ENCODE measurements at places on chromosomes 3 and 15.

DNA sequence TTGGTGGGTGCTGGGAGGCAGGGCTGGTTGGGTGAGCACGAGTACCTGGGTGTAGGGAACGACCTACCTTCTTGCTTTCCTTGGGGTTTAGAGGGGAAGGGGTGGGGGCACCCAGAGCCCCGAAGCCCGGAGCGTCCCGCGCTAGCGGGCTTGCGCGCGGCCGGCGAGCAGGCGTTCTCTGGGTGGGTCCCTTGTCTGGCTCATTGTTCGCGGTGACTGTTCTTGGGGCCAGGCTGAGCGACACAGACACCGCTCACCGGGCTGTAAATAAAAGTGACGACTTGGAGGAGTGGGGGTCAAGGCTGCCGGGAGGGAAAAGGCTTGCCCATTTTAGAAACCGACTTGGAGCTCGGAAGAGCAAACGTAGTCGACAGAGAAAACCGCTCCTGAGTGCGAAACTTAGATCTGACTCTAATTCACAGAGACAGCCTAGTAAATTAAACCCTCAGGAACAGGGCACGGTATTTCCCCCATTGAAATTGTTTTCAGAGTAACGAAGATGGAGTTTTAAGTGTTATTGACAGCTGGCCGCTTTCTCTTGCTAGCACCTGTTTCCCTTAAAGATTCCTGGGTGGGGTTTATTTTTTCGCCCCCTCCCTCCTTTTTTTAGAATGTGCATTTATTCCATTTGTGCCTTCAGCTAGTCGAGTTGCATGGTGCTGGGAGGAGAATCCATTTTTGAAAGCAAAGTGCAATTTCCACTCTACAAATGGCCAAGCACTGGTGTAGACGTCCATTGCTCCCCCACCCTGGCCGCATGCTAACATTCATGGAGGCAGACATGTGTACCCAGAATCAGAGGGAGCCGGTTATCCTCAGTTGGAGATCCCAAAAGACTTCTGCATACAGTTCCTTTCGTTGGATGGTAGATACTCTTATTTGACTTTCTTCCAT is 532.1 kb upstream of the SEMA6D start:
- peak; percentile 28 for DNase-seq

- no peak for DNase-seq
These were observed 8.7 kb downstream of the SLC27A2 start for GRCh38 chr15:50190723-50191122.

DNA sequence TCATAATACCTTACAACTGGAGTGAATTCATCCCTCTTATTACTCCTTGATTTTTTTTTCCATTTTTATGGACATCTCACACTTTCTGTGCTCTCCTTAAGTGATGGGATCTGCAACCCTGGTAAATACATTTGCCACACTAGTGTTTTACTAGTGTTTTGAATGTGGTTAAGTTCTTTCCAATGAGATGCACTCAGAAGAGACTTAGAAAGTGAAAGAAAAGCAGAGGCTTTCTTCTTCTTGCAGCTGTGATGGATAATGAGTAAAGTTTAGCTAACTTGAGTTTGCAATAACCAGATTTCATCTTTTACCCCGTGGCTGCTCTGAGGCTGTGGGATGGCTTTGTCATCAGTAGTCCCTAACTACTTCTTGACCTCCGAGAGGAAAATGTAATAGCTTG is 1248.4 kb downstream of the NSUN3 start:
- DNase-seq: no peak

- no peak for DNase-seq
These were observed 37.0 kb downstream of the ROPN1B start for GRCh38 chr3:126005951-126006350.

DNA sequence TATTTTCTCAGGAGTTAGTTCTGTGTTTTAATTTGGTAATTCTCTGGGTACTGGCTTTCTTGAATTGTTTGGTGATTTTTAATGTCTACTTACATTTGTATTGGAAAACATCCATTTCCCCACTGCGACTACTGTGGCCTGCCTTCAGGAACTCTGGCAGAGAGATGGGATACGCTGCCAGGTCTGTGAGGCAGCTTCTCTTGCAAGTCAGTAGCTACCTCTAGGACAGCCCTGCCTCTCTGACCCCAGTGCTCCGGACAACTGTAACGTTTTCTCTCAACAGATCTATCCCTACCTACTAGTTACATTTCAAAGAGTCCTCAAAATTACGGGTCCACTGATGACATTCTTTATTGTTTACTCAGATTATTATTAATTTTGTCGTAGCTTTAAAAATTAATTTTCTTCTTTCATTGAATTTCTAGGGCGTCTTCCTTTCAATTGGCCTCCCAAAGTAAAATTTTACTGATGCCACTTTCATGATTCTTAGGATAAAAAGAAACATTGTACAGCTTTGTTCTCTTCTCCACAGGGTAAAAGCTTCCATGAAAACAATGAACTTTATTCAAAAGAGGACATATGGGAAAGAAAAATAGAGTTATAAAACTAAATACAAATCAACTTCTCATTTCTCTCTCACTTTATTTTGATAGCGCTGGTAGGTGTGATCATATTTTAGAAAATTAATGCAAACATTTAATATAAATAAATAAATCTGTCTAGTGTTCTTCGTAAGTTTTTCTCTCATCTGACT is 123.2 kb upstream of the GOLGA8J start:
- DNase-seq: no peak

- DNase-seq: no peak
These were observed 993 bp upstream of the SIAH2 start for GRCh38 chr3:150763841-150764483.

DNA sequence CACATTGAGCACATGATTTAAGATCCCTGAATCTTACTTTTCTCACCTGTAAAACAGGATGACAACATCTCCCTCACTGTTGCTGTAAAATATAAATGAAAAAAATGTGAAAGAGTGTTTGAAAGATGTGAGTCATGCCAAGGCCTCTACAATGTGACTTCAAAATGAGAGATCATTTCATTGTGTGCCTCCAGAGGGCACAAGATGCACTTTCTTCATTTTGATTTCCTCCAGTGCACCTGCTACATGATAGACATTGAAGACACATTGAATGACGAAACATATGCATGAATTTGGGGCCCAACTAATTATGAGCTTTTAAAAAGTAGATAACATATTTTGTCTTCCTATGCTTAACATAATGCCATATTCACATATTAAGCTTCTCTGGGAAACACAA is 170.3 kb downstream of the MOBP start:
- DNase-seq: no peak

DNA sequence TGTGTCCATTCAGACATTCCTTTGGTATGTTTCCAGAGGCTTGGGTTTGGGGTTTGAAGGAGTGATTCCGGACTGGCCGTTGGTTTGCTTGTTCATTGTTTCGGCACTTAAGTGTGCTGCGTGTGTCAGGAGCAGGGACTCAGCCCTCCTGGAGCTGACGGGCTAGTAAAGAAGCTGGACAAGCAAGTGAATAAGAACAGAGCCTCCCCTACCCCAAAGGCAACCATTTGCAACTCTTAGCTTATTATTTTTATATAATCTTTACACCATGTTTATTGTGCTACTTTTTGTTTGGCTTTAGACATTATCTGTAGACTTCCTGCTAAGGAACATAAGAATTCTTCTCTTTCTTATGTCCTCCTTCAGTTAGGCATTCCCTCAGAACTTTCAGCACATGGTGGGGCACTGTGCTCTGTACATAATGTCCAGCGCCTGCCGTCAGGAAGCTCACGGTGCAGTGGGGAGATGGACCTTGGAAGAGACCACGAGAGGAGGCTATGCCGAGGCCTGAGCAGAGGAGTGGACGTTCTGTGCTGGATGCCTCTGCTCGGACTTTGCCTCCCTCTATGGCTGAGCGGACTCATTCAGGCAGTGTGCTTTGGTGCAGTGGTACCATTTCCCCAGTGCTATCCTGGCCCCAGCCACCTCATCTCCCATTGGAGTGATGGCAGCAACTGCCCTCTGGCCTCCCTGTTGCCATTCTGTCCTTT is 65.4 kb downstream of the EEFSEC start:
- no peak for DNase-seq

- no peak for DNase-seq
These were observed 135.6 kb downstream of the SOX2 start for GRCh38 chr3:181847276-181847675.

GRCh38 chr3:104291437-104291851 is 1075.3 kb upstream of the ALCAM start:
- no peak for DNase-seq

GRCh38 chr3:36852071-36852470 is 87.7 kb upstream of the DCLK3 start:
- no peak for DNase-seq

DNA sequence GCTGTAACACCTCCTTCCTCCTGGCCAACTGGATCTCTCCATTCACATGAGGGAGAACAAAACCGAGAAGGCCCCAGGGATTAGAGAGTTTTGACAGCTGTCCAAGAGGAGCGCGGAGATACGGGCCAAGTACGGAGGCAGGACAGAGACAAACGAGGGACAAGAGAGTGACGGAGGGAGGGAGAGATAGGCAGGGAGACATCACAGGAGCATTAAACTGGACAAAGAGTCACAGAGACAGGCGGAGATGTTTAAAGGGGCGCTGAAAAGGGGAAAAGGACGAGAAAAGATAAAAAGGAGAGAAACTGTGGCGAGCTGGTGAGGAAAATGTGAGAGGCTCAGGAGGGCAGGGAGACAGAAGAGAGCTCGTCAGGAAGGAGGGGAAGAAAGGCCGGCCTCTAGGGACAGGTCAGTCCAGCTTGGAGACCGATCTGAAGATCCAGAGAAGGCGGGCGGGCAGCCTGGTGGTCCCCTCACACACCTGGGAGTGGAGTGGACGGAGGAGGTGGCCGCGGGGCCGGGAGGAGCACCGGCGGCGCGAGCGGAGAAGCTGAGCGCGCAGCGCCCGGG is 40.5 kb upstream of the ROPN1 start:
- DNase-seq: peak; percentile 71

GRCh38 chr15:67322481-67322880 is 67.9 kb downstream of the IQCH start:
- no peak for DNase-seq

DNA sequence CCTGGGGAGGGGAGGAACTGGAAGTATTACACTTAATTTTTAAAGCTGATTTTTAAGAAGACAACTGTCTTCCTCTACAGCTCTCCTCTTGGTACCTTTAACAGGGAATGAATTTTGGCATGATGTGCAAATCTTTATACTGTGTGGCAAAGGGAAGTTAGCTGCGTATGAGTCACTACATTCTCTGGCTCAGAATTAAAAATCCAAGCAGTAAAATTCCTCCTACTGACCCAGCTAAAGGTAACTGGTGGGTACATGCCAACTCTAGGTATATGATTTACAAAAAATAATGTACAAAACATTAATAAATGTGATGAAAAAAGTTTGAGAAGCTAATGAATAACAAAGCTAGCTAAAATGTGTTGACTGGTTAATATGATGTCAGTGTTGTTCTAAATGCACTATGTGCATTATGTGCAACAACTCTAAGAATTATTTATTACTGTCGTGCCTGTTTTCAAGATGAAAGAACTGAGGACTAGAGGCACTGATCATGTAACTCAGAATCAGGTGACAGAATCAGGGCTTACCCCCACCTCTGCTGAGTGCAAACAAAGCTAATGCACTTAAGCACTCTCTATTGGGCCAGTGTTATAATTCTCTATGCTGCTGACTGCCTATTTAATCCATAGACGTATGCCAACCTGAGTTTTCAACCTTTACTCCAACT is 194.7 kb upstream of the CADPS start:
- no peak for DNase-seq

- DNase-seq: no peak
These were observed at the start of gene NTRK3 for GRCh38 chr15:88256279-88257230. TSS of gene NTRK3 (minus strand) at chr15:88256739. CDS start at chr15:88256153, 586 bp downstream.

- no peak for DNase-seq
These were observed 47.2 kb upstream of the IQSEC1 start for GRCh38 chr3:13120289-13120927.

- DNase-seq: no peak
These were observed 72.6 kb downstream of the REC114 start for GRCh38 chr15:73515527-73515926.

- no peak for DNase-seq
These were observed 5.2 kb downstream of the FOXB1 start for GRCh38 chr15:60009124-60009960.

DNA sequence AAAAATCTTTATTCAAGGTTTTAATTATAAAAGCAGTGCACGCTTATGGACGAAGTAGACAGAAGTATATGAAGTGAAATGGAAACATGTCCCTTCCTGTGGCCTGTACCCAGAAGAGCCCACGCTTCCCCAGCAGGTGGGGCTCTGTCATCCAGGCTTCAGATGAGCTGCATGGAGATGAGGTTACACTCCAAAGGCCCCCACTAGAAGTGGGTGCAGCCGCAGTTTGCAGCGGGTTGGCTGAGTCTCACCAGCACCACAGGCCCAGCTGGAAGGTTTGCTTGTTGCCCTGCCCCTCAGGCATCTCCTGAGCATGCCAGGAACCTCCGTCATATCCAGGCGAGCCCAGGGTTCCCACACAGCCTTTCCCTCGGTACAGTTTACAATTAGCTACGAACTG is 33.1 kb downstream of the PRR20G start:
- peak; percentile 8 for DNase-seq

DNA sequence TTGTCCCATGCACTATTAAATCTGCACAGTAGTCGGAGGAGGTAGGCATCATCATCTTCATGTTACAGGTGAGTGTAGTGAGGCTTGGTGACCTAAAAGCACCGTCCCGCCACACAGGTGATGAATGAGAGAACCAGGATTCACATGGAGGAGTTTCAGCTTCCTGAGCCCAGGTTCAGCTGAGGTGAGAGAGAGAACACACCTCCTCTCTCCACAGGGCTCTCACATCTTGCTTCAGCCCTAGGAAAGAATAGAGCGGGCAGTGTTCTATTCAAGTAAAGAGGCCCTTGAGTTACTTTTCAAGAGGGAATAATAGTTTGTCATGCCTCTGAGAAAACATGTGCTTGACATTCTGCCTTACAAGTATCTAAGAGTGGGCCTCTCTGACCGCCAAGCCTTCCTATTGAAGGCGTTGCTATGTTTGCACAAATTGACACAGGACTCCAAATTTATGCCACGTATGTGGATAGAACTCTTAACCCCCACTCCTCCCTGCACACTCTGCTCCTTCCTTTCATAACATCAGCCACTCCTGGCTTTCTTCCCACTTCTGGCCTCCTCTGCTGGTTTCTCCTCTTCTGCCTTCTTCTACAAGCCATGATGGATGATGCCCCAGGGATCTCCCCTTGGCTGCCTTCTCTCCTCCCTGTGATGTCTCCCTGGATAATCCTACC is 138.3 kb upstream of the ABHD17C start:
- peak; percentile 92 for DNase-seq

DNA sequence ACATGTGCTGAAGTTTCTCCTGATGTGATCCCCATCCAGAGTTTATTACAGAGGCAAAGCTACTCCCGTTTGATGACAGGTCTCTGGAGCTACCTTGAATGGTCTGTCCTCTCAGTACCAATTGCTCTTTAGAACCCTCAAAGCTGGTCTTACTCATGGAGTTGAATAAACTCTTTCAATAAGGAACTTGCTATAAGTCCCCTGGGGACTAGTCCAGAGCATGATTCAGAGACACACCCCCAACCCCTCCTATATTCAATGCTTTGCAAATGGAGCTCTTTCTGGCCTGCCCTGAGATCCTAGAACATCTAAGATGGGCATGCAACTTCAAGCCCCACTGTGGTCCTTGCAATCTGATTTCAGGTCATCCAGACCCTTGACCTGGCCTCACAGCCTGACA is 23.9 kb upstream of the TPM1 start:
- DNase-seq: no peak

- no peak for DNase-seq
These were observed 8.3 kb downstream of the TRIM42 start for GRCh38 chr3:140686128-140686527.

Data from NCI-H187 (cell line).